ENCODE measurements at places on chromosomes 4 and X. TPM values are rescaled to one million over a fixed set of nuclear protein-coding genes. Genes with fewer than 3 reads are reported as not detected.

Gene FAM9B
- total RNA-seq = not detected

DNA sequence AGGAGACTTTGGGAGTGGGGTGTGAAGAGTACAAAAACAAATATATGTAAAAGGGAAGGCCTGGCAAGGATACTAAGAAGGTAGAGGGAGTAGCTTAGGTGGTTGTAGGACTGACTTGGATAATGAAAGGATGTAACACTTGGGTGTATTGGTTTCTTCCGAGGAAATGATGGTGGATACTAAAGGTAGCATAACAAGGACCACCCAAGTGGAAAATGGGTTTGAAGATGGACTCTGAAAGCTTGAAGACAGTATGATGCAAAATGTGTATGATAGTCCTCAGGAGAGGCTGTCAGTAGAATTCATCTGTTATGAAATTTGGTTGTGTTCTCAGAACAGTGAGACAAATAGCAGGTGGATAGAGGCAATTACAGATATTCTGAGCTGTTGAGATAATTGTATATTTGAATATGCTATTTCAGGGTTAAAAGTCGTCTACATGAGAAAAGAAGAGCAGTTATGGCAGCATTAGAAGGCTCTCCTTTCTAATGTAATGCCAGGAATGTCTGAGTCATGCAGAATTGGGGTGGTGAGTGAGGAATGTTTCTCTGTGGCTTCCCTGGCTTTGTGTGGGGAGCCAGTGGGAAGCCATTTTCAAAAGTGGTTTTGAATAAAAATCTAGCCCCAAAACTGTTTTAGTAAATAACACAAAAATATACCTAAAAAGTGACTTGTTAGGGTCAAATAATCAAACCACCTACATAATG is 75.6 kb downstream of the FHIP1A start:
- no peaks in the 10 kb centered on the region for H3K36me3 ChIP-seq
- no peak overlapping the region for H3K27ac ChIP-seq
- no peak overlapping the region for H3K4me3 ChIP-seq
- H3K27me3 ChIP-seq = peaks cover 6% of the 10 kb centered on the region

GRCh38 chr4:15706646-15707362 is 3.9 kb downstream of the BST1 start:
- H3K36me3 ChIP-seq = peaks cover 3% of the 10 kb centered on the region
- H3K4me3 ChIP-seq = no peak overlapping the region
- no peak for DNase-seq
- H3K27me3 ChIP-seq = no peaks in the 10 kb centered on the region
- peaks cover 34% of the 10 kb centered on the region for H3K4me1 ChIP-seq

DNA sequence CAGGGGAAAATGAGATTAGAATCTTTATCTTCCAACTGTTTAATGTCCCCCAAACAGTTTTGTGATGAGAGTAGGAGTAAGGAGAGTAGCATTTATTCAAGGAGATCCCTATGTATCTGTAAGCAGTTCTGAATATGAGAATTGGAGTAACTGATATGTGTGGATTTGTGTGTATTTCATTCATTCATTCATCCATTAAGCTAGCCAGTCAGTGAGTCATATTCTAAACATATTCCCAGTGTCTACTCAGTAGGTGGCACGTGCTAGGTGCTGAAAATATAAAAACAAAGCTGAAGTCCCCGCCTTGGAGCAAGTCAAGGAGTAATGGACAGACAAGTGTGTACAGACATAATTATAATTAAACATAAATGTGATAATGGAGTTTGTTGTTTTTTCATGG is 12.4 kb upstream of the STX18 start:
- H3K36me3 ChIP-seq = peaks cover 24% of the 10 kb centered on the region
- no peak for DNase-seq
- H3K4me1 ChIP-seq = no peaks in the 10 kb centered on the region
- no peak overlapping the region for H3K4me3 ChIP-seq
- H3K27me3 ChIP-seq = no peaks in the 10 kb centered on the region
- H3K27ac ChIP-seq = no peak overlapping the region
